ENCODE measurements at places on chromosomes 7 and 10.

DNA sequence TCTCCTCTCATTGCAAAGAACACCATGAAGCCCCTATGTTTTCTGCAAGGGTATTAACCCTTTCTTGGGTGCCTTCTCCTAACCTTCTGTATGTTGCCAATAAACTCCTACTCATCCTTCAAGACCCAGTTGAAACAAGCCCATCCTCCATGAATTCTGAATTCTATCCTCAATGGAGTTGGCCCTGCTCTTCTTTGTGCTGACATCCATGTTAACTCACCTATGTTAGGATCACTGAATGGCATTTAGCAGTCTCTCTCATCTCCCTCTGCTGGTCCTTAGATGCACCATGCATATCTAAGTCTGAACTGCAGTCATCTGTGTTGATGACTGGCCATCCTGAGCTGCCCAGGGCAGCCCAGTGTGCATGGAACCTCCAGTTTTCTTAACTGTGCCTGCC lies 129.8 kb downstream of the BUB3 start:
- DNase-seq: no peak
- no peak overlapping the region for H3K4me3 ChIP-seq
- no peaks in the 10 kb centered on the region for H3K36me3 ChIP-seq

- peak; percentile 77 for DNase-seq
- H3K27ac ChIP-seq: peak overlapping the region; percentile 77
- no peaks in the 10 kb centered on the region for H3K27me3 ChIP-seq
- no peak overlapping the region for H3K4me3 ChIP-seq
- H3K4me1 ChIP-seq: peaks cover 81% of the 10 kb centered on the region
These were observed 90.1 kb downstream of the PIP4K2A start for GRCh38 chr10:22624287-22624738.

- no peaks in the 10 kb centered on the region for H3K36me3 ChIP-seq
- DNase-seq: no peak
- H3K27me3 ChIP-seq: no peaks in the 10 kb centered on the region
- no peaks in the 10 kb centered on the region for H3K4me1 ChIP-seq
These were observed 1224.2 kb upstream of the SORCS1 start for GRCh38 chr10:108388706-108389105.

- peaks cover 78% of the 10 kb centered on the region for H3K36me3 ChIP-seq
- H3K27ac ChIP-seq: peak overlapping the region; percentile 77
- H3K4me3 ChIP-seq: no peak overlapping the region
- DNase-seq: peak; percentile 77
- H3K27me3 ChIP-seq: no peaks in the 10 kb centered on the region
These were observed 123.3 kb downstream of the TRRAP start for GRCh38 chr7:99001482-99002147.

DNA sequence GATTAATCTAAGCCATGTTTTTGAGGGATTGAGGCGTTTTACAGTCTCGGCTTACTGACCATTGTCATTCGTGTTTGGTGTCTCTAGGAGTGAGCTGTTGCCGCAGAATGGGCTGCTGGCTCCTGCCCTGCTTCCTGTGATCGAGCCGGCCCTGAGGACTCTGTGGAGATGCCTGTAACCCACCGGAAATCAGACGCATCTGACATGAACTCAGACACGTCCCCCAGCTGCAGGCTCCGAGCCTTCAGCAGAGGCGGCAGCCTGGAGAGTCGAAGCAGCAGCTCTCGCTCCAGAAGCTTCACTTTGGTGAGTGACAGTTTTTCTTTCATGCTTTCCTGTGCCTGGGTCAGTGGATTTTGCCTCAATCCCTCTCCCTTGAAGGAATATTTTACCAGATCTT lies 28.8 kb downstream of the PROSER2 start:
- H3K27me3 ChIP-seq: no peaks in the 10 kb centered on the region
- no peaks in the 10 kb centered on the region for H3K4me1 ChIP-seq
- no peak overlapping the region for H3K27ac ChIP-seq
- H3K4me3 ChIP-seq: no peak overlapping the region
- H3K36me3 ChIP-seq: no peaks in the 10 kb centered on the region

DNA sequence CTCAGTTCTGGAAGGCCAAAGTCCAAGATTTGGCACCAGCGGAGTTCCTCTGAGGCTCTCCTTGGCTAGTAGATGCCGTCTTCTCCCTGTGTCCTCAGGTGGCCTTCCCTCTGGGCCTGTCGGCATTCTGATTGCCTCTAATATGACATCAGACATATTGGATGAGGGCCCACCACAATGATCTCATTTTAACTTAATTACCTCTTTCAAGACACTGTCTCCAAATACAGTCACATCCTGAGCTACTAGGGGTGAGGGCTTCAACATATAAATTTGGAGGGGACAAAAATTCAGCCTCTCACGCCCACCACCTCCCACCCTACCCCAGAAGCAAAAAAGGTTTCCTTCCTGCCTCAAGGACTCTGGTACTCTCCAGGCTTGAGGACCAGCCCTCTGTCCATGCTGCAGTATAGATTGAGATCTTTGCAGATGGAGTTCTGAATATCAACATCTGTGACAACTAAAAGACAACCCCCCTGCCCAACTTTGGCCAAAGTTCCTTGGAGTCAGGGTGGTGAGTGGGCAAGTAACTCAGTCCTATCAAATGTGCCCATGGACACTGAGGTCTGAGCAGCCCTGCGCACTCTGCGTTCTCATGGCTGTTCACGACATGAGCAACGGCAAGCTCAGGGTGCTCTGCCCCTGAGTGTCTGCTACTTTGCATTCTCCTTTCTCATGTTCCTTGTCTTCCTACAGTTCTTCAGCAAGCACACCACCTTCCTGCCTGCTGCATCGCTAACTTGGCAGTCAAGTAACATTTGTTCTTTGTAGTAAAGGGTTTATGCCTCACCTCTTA lies 11.5 kb downstream of the TMEM176B start:
- H3K4me3 ChIP-seq: no peak overlapping the region
- no peak for DNase-seq
- no peaks in the 10 kb centered on the region for H3K36me3 ChIP-seq
- H3K27ac ChIP-seq: no peak overlapping the region
- H3K4me1 ChIP-seq: no peaks in the 10 kb centered on the region

DNA sequence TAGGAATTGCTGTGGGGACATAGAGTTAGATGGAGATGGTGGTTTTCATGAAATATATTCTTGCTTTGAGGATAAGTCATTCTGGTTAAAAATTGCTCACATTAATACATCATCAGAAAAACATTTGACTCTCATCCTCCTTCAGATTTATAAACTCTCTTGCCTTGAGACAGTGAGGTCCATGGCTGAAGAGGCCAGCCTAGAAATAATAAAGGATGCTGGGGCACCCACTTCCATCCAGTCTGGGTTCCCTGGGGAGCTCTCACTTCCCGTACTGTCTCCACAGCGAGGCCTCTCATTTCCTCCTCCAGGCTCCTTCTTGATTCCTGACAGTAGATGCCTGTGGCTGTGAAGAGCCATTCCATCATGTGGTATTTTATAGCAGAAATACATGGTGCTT lies 73.3 kb upstream of the PRKG1 start:
- H3K27me3 ChIP-seq: peaks cover 3% of the 10 kb centered on the region
- H3K27ac ChIP-seq: no peak overlapping the region
- no peak overlapping the region for H3K4me3 ChIP-seq
- no peaks in the 10 kb centered on the region for H3K4me1 ChIP-seq
- DNase-seq: no peak
- H3K36me3 ChIP-seq: no peaks in the 10 kb centered on the region

- H3K27ac ChIP-seq: no peak overlapping the region
- H3K27me3 ChIP-seq: no peaks in the 10 kb centered on the region
- no peaks in the 10 kb centered on the region for H3K4me1 ChIP-seq
- H3K4me3 ChIP-seq: no peak overlapping the region
- no peaks in the 10 kb centered on the region for H3K36me3 ChIP-seq
These were observed 700.0 kb upstream of the PCDH15 start for GRCh38 chr10:55500931-55501559.

GRCh38 chr7:116013675-116014074 lies 16.9 kb downstream of the TFEC start:
- DNase-seq: no peak
- no peaks in the 10 kb centered on the region for H3K4me1 ChIP-seq
- no peak overlapping the region for H3K4me3 ChIP-seq
- H3K27me3 ChIP-seq: no peaks in the 10 kb centered on the region

GRCh38 chr10:3720228-3721019 lies 64.6 kb downstream of the KLF6 start:
- no peaks in the 10 kb centered on the region for H3K36me3 ChIP-seq
- H3K4me3 ChIP-seq: no peak overlapping the region
- H3K4me1 ChIP-seq: 0 out of 2 replicates have a peak, but pooled peaks cover 3% of the 10 kb centered on the region
- no peaks in the 10 kb centered on the region for H3K27me3 ChIP-seq
- DNase-seq: no peak

GRCh38 chr10:45144326-45145070 lies 143.8 kb downstream of the ZNF22 start:
- no peak overlapping the region for H3K4me3 ChIP-seq

- DNase-seq: no peak
- peaks cover 7% of the 10 kb centered on the region for H3K27me3 ChIP-seq
These were observed 55.2 kb downstream of the JAKMIP3 start for GRCh38 chr10:132120734-132121510.

DNA sequence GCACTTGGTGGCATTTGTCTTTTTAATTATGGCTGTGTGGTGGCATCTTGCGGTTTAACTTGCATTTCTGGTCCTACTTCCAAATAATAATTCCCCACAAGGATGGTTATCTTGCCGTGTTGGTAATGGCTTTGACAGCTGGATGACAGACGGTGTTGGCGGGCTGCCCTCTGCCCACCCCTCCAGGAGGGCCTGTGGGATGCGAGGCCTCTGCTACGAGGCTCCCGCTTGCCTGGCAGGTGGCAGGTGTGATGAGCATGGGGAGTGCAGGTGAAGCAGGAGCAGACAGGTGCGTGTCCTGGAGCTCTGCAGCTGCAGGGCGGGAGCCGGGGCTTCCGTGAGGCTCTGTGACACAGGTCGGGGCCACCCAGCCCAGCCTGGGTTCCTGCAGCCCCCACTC lies 11.8 kb downstream of the INPP5A start:
- no peak overlapping the region for H3K4me3 ChIP-seq
- DNase-seq: no peak
- no peaks in the 10 kb centered on the region for H3K4me1 ChIP-seq
- H3K27ac ChIP-seq: no peak overlapping the region
- H3K27me3 ChIP-seq: no peaks in the 10 kb centered on the region

DNA sequence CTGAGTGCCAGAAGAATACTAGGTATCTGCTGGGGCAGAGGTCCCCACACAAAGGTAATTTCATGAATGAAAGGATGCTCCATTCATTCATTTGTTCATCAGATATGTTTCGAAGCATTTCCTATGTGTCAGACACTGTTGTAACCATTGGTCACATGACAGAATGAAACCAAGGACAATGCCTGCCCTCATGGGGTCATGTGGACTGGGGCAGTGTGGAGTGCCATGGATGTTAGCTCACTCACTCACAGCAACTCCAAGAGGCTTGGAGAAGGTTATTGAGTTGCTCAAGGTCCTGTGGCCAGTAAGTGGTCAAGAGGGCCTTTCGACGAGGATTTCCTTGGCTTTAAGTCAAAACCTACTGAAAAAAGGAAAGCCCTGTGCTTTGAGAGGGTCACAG lies 223.5 kb downstream of the ARHGAP12 start:
- DNase-seq: no peak
- no peaks in the 10 kb centered on the region for H3K36me3 ChIP-seq
- H3K27me3 ChIP-seq: no peaks in the 10 kb centered on the region
- no peak overlapping the region for H3K4me3 ChIP-seq
- H3K27ac ChIP-seq: no peak overlapping the region

- no peak for DNase-seq
- no peak overlapping the region for H3K4me3 ChIP-seq
- no peaks in the 10 kb centered on the region for H3K4me1 ChIP-seq
- H3K27ac ChIP-seq: no peak overlapping the region
- H3K36me3 ChIP-seq: no peaks in the 10 kb centered on the region
- no peaks in the 10 kb centered on the region for H3K27me3 ChIP-seq
These were observed 41.3 kb upstream of the UCN3 start for GRCh38 chr10:5323446-5323845.

DNA sequence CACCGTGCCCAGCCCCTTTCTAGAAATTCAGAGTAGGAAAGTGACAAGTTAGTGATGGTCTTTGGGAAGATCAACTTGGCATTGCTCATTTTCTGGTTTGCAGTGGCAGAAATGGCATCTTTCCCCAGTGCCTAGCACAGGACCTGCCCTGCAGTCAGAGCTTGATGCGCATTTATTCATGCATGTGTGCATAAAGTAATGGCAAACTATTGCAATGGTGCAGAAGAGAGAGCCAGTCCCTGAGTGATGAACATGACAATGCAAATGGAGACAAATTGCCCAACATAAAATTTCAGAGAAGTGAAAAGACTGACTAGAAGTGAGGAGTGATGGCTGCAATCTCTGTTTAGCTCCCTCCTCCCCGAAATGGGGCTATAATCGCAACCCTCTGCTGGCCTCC lies 268.2 kb downstream of the CCSER2 start:
- H3K4me1 ChIP-seq: no peaks in the 10 kb centered on the region
- peaks cover 4% of the 10 kb centered on the region for H3K27me3 ChIP-seq
- H3K4me3 ChIP-seq: no peak overlapping the region
- H3K27ac ChIP-seq: no peak overlapping the region
- DNase-seq: no peak
- no peaks in the 10 kb centered on the region for H3K36me3 ChIP-seq

DNA sequence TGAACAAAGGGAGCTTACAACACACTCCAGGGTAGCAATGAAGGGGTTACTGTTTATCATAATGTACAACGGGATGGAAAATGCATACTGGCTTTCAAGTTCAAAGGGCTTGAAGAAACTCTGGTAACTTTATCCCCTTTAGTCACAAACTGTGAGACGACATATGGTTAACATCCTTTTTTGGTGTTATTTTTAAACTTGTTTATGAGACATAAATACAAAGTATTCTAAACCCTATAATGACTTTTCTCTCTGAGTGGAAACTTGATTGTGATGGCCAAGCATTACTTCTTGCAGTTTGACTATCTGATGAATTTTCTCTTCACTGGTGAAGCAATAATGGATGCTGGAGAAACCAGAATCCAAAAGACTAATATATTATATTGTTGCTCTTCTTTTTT lies 62.0 kb upstream of the SEMA3A start:
- H3K36me3 ChIP-seq: no peaks in the 10 kb centered on the region
- H3K27ac ChIP-seq: no peak overlapping the region
- no peak overlapping the region for H3K4me3 ChIP-seq
- H3K4me1 ChIP-seq: peaks cover 7% of the 10 kb centered on the region
- H3K27me3 ChIP-seq: no peaks in the 10 kb centered on the region
- DNase-seq: no peak

- no peaks in the 10 kb centered on the region for H3K4me1 ChIP-seq
- peak; percentile 25 for DNase-seq
- H3K27ac ChIP-seq: no peak overlapping the region
- H3K27me3 ChIP-seq: peaks cover 14% of the 10 kb centered on the region
- H3K4me3 ChIP-seq: no peak overlapping the region
These were observed 151.3 kb upstream of the FAM20C start for GRCh38 chr7:40799-41750.

- no peaks in the 10 kb centered on the region for H3K27me3 ChIP-seq
- peaks cover 23% of the 10 kb centered on the region for H3K4me1 ChIP-seq
- peak; percentile 77 for DNase-seq
- H3K36me3 ChIP-seq: no peaks in the 10 kb centered on the region
- peak overlapping the region; percentile 64 for H3K27ac ChIP-seq
These were observed 672.3 kb downstream of the TNS3 start for GRCh38 chr7:46909601-46910051.

GRCh38 chr7:99709260-99709659 lies 25.7 kb downstream of the CYP3A7 start:
- no peak for DNase-seq
- H3K27me3 ChIP-seq: no peaks in the 10 kb centered on the region
- H3K27ac ChIP-seq: no peak overlapping the region
- H3K4me3 ChIP-seq: no peak overlapping the region
- no peaks in the 10 kb centered on the region for H3K4me1 ChIP-seq
